ENCODE measurements at places on chromosomes 7 and 10.

GRCh38 chr10:33965795-33966581, 631.5 kb upstream of the NRP1 start:
- no peak for DNase-seq

DNA sequence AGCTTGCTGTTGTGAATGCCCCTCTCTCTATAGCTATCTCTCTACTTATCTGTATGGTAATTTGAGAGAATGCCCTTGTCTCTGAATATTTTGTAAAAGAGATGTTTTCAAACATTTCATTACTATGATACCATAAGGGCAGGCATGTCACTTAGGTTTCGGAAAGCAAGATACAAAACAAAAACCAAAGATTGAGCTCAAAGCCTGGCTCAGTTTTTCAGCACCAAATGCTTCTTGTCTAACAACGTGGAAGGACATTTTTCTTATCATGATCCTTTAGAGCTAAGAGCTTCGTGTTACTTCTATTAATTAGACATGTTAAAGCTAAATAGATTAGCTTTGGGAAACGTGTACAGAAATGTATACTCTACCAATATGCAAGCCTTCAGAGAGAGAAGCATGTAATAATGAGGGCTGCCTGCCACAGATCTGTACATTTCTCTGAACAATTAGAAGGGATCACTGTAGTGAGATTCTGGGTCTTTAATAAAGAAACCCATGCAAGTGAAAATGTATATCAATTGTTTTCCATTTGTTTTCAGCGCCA, 148.9 kb downstream of the ARID5B start:
- no peak for DNase-seq

GRCh38 chr7:48074204-48074654, 14.8 kb upstream of the UPP1 start:
- DNase-seq = no peak

DNA sequence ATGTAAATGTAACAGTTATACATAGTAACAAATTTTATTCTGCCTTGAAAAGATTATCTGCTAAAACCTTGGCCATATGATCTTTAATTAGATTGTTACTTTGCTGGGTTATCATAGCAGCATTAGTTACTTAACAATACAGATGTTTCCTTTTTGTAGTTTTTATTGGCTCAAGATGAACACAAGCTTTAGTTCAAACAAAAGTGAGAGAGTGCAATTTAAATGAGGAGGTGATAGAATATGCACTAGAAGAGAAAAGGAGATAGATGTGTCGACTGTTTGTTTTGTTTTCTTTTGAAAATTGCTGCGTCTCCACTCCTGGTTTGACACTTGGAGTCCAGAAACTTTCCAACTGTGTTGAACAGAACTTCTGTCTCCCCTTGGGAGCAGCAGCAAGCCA, 91.4 kb upstream of the CAV2 start:
- no peak for DNase-seq

DNA sequence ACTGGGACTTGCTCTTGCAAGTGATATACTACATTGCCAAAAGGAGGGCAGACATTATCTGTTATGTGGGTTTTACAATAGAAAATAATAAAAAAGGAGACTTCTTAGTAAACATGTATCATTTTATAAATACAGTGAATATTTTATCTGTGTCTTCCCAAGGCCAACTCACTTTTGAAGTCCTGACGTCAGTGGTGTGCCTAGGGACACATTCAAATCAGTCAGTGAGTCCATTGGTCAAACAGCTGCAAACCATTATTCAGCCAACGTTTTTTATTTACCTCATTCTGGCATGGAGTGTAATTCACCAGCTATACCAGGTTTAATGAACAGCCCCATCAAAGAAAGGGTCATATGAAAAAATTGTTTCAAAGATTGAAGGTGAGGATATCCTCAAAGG, 263.7 kb downstream of the IPMK start:
- no peak for DNase-seq

DNA sequence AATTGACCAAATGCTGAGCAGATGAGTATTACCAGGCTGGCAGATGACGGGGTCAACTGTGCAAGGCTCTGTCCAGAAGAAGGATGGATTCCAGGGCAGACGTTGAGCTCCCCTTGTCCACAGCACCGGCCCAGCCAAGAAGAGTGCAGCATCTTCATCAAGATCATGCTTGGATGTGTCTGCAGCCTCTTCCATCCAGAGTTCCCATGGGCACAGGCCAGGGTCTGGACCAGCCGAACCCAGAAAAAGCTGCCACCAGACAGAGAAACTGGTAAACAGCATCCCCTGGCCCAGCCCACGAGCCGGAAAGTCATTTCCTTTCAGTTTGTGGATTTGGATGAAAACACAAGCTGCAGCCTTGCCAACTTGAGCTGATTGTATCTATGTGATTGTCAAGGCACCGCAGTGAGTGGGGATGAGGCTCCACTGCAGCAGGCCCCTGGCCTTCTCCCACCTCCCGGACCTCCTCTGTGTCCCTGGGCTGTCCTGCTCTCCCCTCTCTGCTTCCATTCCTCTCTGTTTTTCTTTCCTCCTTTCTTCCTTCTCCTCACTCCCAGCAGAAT, 321.8 kb downstream of the TCERG1L start:
- no peak for DNase-seq

GRCh38 chr7:19698331-19698730, 10.5 kb downstream of the POLR1F start:
- no peak for DNase-seq
